Retinal pigment epithelial cell (primary cell): ENCODE measurements at places on chromosomes 3 and 15.
A peak's percentile ranks its signal among the peaks of the same experiment; 100 is the strongest.

DNA sequence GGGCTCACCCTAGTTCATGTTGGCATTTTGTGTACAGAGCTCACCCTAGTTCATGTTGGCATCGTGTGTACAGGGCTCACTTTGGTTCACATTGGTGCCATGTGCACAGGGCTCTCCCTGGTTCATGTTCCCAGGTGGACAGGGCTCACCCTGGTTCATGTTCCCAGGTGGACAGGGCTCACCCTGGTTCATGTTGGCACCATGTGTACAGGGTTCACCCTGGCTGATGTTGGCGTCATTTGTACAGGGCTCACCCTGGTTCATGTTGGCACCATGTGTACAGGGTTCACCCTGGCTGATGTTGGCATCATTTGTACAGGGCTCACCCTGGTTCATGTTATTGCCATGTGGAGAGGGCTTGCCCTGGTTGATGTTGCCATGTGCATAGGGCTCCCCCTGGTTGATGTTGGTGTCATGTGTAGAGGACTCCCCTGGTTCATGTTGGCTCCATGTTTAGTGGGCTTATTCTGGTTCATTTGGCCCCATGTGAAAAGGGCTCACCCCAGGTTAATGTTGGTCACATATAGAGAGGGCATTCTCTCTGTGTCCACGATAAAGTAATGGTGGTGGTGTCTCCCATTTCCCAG, 31.7 kb upstream of the NR2C2 start:
- DNase-seq: no peak

GRCh38 chr3:133992951-133993620, 36.6 kb downstream of the SLCO2A1 start:
- no peak for DNase-seq

- no peak for DNase-seq
Measured at GRCh38 chr15:77866186-77866585, 211.3 kb downstream of the TBC1D2B start.

GRCh38 chr15:48493084-48493762, 152.3 kb downstream of the FBN1 start:
- peak; percentile 20 for DNase-seq

DNA sequence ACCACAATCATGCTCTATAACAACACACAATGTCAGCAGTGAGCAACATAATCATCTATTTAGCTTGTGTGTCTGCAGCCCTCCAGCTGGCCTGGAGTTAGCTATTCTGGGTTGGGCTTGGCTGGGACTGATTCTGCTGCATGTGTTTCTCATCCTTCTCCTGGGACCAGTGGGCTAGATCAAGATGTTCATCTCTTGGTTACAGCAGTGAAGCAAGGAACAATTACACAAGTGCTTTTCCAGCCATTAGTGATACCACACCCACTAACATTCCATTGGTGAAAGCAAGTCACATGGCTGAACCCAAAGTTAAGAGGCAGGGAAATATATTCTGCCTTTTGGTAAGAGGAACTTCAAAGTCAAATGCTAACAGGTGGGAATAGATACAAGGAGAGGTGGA, 14.6 kb downstream of the NUDT16 start:
- no peak for DNase-seq

GRCh38 chr3:65878831-65879230, 159.9 kb downstream of the MAGI1 start:
- DNase-seq: no peak

DNA sequence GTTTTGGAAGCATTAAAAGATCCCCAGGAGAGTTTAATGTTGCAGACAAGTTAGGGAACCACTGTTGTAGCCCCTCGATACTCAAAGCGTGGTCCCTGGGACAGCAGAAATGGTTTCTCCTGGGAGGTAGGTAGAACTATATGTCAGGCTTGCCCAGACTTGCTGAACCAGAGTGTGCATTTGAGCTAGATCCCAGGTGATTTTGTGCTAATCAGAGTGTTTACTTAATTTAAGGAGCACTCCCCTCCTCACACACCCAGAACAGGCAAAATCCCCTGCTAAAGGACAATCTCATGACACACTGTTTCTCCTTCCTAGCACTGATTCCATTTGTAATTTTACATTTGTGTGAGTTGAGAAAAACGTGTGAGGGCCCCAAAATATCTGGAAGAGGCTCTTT, 24.3 kb downstream of the LMCD1 start:
- DNase-seq: no peak

DNA sequence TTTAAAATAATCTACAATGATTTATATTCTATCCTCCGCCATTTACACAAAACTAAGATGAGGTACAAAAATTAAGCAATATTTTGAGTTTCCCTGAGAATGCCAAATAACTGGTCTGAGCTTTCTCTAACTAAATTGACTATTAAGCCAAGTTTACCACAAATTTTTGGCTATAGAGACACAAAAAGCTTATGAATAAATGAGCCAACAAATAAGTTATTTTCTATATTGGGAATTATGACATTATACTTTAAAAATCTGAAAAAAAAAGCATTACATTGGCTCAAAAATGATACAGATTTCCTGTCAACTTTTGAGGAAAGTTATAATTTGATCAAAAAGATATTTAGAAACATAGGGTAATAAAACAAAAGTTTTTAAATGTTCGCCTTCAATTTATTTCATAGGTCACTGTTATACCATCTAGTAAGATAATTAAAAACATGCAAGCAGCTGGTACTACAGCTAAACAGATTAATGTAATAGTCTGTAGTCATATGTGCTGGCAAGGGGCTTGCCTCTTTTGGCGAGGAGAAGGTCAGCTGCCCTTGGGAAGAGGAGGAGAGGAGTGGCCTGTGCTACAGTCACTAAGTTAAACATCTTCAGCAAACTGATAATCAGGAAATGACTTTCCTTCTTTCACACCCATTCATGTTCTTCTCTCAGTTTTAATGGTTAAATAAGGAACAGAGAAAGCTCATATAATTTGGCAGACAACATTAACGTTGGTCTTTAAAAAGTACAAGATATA, 318.5 kb downstream of the TBC1D5 start:
- DNase-seq: no peak

DNA sequence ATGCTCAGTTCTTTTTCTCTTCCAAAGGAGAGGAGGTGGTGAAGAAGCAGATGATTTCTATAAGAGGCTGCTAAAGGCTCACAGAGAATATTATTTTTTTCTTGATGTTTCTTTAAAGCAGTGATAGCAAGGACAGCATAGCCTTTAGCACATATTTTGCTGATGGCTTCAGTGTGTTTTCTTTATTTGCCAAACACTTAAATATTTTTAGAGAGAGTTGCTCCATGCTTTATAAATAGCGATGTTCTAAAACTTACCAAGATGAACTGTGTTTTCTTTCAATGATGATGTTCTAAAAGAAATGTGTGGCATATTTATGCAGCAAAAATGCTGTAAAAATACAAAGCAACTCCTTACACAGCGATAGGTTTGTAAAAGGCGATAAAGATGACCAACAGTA, 11.8 kb upstream of the KCNAB1 start:
- DNase-seq: no peak

DNA sequence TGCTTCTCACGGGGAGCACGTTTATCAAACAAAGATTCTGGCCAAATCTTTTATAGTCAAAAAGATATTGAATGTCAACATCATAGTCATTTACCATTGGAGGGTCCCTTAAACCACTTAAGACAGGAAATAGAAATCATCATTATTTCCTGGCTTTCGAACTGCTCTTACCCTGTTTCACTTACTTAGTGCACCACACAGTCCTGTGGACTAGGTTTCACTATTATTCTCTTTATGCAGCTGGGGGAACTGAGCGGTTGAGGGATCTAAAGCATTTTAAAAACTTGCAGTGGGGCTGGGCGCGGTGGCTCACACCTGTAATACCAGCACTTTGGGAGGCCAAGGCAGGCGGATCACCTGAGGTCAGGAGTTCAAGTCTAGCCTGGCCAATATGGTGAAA, 13.7 kb upstream of the TPRG1 start:
- DNase-seq: no peak

GRCh38 chr3:43086460-43087165, 19.3 kb downstream of the POMGNT2 start:
- DNase-seq: no peak

DNA sequence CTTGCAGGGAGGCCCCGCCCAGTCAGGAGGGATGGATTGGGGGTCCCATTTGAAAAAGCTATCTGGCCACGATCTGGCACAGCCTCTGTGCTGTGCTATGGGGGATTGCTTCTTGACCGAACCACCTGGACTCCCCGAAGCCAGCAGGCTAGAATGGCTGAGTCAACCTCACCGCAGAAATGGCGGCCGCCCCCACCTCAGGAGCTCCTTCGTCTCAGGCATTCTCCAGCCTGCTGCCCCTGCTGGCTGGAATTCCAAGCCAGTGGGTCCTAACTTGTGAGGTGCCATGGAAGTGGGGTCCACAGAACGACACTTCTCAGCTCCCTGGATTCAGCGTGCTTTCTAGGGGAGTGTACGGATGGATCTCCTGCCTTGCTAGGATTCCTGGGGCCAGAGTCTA, 180.5 kb upstream of the TRIM42 start:
- no peak for DNase-seq

DNA sequence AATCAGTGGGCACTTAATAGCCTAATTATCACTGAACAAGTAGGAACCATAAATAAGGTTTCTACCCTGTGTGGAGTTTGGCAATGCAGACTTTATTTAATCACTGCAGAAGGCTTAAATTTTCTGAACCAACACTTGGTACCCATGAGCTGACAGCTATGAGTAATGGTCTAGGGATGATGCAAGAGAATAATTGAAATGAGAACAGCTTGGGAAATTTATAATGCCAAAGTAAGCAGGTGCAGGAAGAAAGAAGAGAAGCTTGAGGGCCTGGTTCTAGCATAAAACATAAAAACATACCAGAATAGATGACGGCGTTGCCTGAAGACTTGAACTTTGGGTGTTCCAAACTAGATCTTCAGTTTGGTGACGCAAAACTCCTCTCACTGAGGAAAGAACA, 67.0 kb downstream of the IMPG2 start:
- DNase-seq: peak; percentile 3

DNA sequence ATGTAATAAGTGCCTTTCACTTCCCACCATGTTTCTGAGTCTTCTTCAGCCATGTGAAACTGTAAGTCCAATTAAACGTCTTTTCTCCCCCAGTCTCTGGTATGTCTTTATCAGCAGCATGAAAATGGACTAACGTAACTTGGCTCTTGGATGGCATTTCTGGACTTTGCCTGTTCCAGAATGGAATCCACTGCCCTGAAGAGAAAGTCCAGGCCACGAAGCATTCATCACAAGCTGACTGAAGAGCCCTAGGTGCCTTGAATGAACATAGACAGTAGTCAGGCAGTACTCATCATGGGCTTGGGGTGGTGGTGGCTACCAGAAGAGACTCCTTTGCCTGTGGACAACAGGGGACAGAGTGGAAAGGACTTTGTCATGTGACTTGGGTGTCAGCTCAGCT, 1505.0 kb downstream of the SI start:
- DNase-seq: no peak

DNA sequence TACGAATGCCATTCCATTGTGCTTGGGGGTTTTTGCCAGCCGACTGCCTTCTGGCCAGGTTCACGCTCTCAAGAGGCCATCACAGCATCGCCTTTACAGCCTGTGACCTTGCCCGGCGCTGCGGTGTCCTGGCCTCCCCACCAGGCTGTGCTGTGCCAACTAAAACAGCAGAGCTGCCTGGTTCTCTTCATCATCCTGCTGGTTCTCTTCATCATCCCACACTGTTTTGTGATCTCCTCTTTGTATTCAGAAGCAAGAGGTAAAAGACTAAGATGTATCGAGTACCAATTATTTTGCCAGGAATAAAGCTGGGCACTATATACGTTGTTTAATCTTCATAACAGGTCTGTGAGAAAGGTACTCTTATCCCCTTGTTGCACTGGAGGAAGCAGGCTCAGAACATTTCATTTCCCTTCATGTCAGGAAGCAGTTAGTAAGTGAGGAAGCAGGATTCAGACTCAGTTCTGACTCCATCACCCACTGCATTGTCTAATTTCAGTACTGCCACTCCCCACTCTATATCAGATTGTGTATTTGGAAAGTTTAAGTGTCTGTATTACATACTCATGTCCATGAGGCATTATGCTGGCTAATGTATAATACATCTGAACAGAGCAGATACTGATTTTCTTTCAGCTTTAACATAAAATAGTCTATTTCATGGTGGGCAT, 92.7 kb downstream of the LRRC28 start:
- no peak for DNase-seq

- DNase-seq: no peak
Measured at GRCh38 chr3:32335365-32336112, 56.1 kb upstream of the CMTM7 start.

- DNase-seq: no peak
Measured at GRCh38 chr15:100256970-100257650, 84.7 kb downstream of the ADAMTS17 start.

GRCh38 chr15:21271566-21271965, 168.7 kb downstream of the POTEB3 start:
- DNase-seq: no peak

DNA sequence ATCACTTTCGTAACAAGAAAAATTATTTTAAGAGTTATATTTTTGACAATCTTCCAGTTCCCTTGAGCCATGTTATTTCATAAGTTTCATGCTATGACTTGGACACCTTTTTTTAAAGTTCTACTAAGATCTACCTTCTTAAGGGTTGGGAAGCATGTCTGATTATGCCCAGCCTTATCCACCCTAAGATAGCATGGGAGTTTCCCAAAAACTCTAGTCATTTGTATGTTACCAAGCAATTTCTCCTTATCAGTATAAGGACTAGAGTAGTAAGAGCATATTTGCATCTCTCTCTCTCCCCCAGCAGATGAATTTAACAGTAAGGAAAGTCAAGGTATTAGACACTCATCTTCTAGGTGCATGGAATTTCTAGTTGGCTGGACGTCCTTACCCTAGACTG, 85.1 kb upstream of the NTRK3 start:
- DNase-seq: no peak

DNA sequence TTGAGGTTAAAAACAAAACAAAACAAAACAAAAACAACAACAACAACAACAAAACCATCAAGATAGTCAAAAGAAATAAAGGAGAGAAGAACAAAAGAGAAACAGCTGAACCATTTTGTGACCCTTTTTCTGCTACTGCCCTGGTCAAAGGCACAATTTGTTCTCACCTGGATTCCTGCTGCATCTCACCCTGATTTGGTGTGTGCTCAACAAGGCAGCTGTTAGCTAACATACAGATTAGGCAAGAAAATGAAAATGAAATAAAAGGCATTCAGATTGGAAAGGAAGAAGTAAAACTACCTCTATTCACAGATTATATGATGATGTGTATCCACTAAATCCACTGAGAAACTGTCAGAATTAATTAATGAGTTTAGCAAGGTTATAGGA, 28.7 kb upstream of the XIRP1 start:
- DNase-seq: no peak

DNA sequence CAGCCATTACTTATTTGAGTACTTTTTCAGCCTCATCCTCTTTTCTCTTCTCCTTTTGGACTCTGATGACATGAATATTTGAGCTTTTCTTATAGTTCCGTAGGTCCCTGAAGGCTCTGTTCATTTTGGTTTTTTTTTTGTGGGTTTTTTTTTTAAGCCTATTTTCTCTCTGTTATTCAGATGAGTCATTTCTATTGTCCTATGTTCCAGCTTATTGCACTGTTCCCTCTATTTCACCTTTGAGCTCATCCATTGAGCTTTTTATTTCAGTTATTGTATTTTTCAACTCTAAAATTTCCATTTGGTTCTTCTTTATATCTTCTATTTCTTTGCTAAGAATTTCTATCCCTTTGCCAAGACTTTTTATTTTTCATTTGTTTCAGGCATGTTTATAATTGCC, 7.2 kb upstream of the MGLL start:
- DNase-seq: no peak
